ENCODE measurements at places on chromosomes 12 and 14. TPM values are rescaled to one million over a fixed set of nuclear protein-coding genes. Genes with fewer than 3 reads are reported as not detected.

DNA sequence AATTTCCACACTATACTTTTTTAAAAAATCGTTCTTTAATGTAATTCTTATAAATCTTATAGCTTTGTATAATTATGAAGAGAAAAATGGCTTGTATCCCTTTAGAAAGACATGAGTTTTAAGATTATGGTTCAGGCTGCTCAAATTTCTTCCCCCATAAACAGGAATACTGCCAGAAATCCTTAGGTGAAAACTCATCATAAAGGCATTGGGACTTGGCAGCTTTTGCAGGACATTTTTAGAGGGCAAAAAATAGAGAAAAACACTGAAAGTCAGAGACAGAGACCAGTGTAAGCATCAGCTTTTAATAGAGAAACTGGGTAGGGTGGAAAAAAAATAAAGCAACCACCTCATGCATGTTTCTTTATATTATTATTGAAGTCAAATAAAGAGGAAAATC, 29.1 kb downstream of the LRRK2 start:
- H3K36me3 ChIP-seq: no peaks in the 10 kb centered on the region
- H3K27me3 ChIP-seq: no peaks in the 10 kb centered on the region
- no peak overlapping the region for H3K27ac ChIP-seq
- no peak for DNase-seq

- no peaks in the 10 kb centered on the region for H3K36me3 ChIP-seq
- H3K4me3 ChIP-seq: peak overlapping the region; percentile 56
- no peaks in the 10 kb centered on the region for H3K4me1 ChIP-seq
- H3K27ac ChIP-seq: no peak overlapping the region
- H3K27me3 ChIP-seq: peaks cover 22% of the 10 kb centered on the region
Observed at GRCh38 chr12:2034633-2035430, 18.0 kb upstream of the CACNA1C start.

DNA sequence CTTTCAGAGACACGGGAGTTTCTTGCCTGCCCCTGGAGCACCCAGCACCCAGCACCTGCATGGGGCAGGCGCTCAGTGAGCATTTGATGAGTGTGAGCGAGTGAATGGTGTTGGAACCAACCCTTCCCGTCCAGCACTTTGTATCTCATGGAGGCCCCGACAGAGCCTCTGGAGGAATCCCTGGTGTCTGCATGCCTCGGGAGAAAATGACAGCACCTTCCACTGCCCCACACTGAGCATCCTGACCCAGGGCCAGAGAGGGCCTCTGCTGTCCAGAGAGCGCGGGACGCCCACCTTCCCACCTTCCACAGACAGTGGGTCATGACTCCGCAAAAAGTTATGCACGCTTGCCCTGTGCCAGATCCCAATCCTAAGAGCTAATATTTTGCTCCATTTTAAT, 103.0 kb upstream of the BCL11B start:
- peak; percentile 1 for DNase-seq
- no peaks in the 10 kb centered on the region for H3K36me3 ChIP-seq
- no peaks in the 10 kb centered on the region for H3K4me1 ChIP-seq
- no peak overlapping the region for H3K4me3 ChIP-seq

GRCh38 chr12:76307083-76307482, 41.1 kb downstream of the BBS10 start:
- no peak overlapping the region for H3K27ac ChIP-seq
- no peaks in the 10 kb centered on the region for H3K27me3 ChIP-seq
- H3K4me1 ChIP-seq: no peaks in the 10 kb centered on the region
- H3K36me3 ChIP-seq: peaks cover 26% of the 10 kb centered on the region
- no peak overlapping the region for H3K4me3 ChIP-seq

GRCh38 chr12:118307069-118307954, 65.4 kb downstream of the TAOK3 start:
- H3K36me3 ChIP-seq: no peaks in the 10 kb centered on the region
- DNase-seq: no peak
- H3K4me1 ChIP-seq: 0 out of 2 replicates have a peak, but pooled peaks cover under 1% of the 10 kb centered on the region
- H3K27me3 ChIP-seq: no peaks in the 10 kb centered on the region

- no peaks in the 10 kb centered on the region for H3K36me3 ChIP-seq
- no peak for DNase-seq
- H3K4me1 ChIP-seq: no peaks in the 10 kb centered on the region
- no peaks in the 10 kb centered on the region for H3K27me3 ChIP-seq
- H3K4me3 ChIP-seq: no peak overlapping the region
Observed at GRCh38 chr12:130988261-130988660, 34.6 kb downstream of the ADGRD1 start.

GRCh38 chr14:65168840-65169239, 66.5 kb upstream of the MAX start:
- H3K27ac ChIP-seq: no peak overlapping the region
- no peak overlapping the region for H3K4me3 ChIP-seq
- H3K27me3 ChIP-seq: no peaks in the 10 kb centered on the region
- no peak for DNase-seq

GRCh38 chr12:99453836-99454538, 193.6 kb upstream of the GARIN6 start:
- no peak overlapping the region for H3K4me3 ChIP-seq
- no peak overlapping the region for H3K27ac ChIP-seq

- no peaks in the 10 kb centered on the region for H3K4me1 ChIP-seq
- H3K27me3 ChIP-seq: no peaks in the 10 kb centered on the region
- no peaks in the 10 kb centered on the region for H3K36me3 ChIP-seq
- no peak overlapping the region for H3K4me3 ChIP-seq
Observed at GRCh38 chr12:6791931-6792520, 2.7 kb downstream of the CD4 start.

DNA sequence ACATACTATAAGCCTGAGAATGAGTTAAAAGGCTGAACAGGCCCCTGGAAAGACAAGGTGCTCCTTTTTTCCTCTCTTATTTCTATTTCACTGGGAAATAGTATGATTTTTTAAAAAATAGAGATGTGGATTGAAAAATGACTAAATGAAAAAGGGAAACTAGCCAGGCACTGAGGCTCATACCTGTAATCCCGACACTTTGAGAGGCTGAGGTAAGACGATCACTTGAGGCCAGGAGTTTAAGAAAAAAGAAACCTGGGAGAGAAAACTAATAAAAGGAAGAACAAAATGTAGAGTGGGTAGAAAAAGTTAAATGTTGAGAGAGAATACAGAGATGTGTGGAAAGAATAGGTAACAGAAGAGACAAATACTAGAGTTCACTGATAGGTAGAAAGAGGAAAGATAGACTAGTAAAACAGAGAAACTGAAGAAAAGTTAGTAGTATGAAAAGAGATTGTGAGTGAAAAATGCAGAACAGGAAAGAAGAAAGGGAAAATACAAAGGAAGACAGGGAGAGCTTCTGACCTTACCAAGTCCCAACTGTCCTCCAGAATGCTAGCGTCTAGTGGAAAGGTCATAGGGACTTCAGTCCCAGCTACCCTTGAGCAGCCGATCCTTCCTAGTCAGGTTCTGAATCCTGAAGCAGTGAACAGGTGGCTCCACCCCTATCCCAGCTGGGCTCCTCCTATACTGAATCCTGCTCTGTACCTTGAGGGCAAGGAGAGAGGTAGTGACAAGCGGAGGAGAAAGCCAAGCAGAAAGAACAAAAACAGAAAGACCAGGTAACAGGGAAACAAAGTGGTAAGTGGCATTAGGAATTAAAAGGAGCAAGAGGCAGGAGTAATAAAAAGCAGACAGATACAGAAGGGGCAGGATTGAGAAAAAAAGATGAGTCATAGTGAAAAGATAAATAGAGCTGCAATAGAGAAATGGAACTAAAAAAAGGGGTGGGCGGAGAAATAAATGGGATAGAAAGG, 7.3 kb downstream of the TMEM116 start:
- H3K27me3 ChIP-seq: no peaks in the 10 kb centered on the region
- H3K27ac ChIP-seq: no peak overlapping the region
- H3K4me3 ChIP-seq: no peak overlapping the region
- H3K4me1 ChIP-seq: 0 out of 2 replicates have a peak, but pooled peaks cover 3% of the 10 kb centered on the region

- no peak overlapping the region for H3K27ac ChIP-seq
- no peaks in the 10 kb centered on the region for H3K4me1 ChIP-seq
- no peak for DNase-seq
- H3K27me3 ChIP-seq: no peaks in the 10 kb centered on the region
- H3K4me3 ChIP-seq: no peak overlapping the region
- no peaks in the 10 kb centered on the region for H3K36me3 ChIP-seq
Observed at GRCh38 chr12:13602172-13602571, 379.2 kb downstream of the GRIN2B start.

DNA sequence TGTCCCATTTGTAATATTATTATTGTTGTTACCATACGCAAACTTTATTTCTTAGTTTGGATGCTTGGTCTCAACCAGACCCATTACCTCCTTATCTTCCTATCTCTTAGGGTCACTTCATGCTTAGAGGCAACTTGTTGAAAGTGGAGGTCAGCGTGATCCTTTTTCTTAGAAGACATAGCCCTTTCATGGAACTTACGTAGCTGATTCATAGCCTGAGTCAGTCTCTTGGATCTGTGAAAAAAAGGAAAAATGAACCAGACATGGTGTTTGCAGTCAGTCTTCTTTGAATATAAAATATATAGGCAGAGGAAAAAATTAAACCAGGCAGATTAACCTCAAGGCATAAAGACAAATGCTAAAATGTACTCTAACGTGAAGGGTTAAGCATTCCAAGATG, 613.7 kb downstream of the DIO2 start:
- H3K27me3 ChIP-seq: no peaks in the 10 kb centered on the region
- peaks cover 10% of the 10 kb centered on the region for H3K4me1 ChIP-seq
- no peak for DNase-seq

GRCh38 chr14:64684091-64684490, 20.1 kb upstream of the PLEKHG3 start:
- no peaks in the 10 kb centered on the region for H3K36me3 ChIP-seq
- no peak for DNase-seq
- no peak overlapping the region for H3K27ac ChIP-seq
- no peak overlapping the region for H3K4me3 ChIP-seq

- no peak overlapping the region for H3K4me3 ChIP-seq
- no peaks in the 10 kb centered on the region for H3K4me1 ChIP-seq
- no peaks in the 10 kb centered on the region for H3K27me3 ChIP-seq
- no peak for DNase-seq
Observed at GRCh38 chr12:113322343-113322742, 12.6 kb downstream of the SLC8B1 start.

DNA sequence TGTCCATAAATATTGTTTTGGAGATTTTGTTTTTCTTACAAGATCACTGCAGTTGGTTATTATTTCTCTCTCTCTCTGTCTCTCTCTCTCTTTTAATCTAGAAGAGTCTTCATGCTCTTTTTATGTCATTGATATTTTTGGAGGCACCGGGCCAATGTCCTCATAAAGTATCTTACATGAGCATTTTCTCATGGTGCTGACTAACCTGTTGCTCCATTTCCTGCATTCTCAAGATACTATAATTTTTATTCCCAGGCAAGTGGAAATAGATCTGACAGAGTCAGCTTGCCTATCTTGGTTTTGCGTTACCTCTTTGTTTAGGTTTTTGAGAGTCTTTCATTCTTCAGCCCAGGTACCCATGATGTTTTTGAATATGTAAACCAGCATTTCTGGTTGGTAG, 938.8 kb upstream of the FBXO33 start:
- no peak overlapping the region for H3K4me3 ChIP-seq
- no peaks in the 10 kb centered on the region for H3K4me1 ChIP-seq
- DNase-seq: no peak
- no peaks in the 10 kb centered on the region for H3K27me3 ChIP-seq
- no peaks in the 10 kb centered on the region for H3K36me3 ChIP-seq
- H3K27ac ChIP-seq: no peak overlapping the region

- no peaks in the 10 kb centered on the region for H3K4me1 ChIP-seq
- H3K36me3 ChIP-seq: no peaks in the 10 kb centered on the region
- no peak for DNase-seq
- H3K27me3 ChIP-seq: no peaks in the 10 kb centered on the region
- no peak overlapping the region for H3K27ac ChIP-seq
Observed at GRCh38 chr12:38588624-38589305, 272.2 kb downstream of the ALG10B start.

GRCh38 chr14:52877628-52878027, 73.2 kb downstream of the FERMT2 start:
- no peak overlapping the region for H3K4me3 ChIP-seq
- H3K27ac ChIP-seq: peak overlapping the region; percentile 62
- no peaks in the 10 kb centered on the region for H3K4me1 ChIP-seq
- no peak for DNase-seq
- H3K36me3 ChIP-seq: peaks cover 81% of the 10 kb centered on the region

Gene C12orf54
- polyA plus RNA-seq: not detected

Gene RPL10L
- polyA plus RNA-seq: not detected

Gene TSPAN9
- polyA plus RNA-seq: 40.1 TPM

Gene MYH6
- not detected for polyA plus RNA-seq

Gene CCDC177
- polyA plus RNA-seq: not detected

Gene STRAP
- polyA plus RNA-seq: 85.6 TPM

Gene NFE2
- 0.25 TPM for polyA plus RNA-seq

Gene ANKS1B
- polyA plus RNA-seq: 1.8 TPM

Gene EEF1AKMT3
- polyA plus RNA-seq: 10.8 TPM
